IMR-90 (cell line): ENCODE measurements at places on chromosomes 7 and 10.

DNA sequence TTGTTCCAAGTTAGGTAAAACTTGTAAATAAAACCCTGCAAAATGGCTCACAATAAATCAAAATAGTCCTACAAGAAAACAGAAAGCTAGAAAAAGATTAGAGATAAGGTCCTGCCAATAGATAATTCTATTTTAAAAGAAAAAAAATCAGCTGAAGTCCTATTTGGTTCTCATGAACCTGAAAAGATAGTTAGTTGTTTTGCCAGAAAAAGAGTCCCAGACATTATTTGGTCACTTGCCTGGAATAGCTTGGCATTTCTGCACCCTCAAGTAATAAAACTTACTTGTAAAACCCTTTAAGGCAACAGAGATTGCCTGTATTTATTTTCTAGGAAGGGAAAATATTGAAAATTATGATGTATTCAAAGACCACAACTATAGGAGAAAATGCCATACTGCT is 47.7 kb downstream of the LRRN3 start:
- no peak for DNase-seq

DNA sequence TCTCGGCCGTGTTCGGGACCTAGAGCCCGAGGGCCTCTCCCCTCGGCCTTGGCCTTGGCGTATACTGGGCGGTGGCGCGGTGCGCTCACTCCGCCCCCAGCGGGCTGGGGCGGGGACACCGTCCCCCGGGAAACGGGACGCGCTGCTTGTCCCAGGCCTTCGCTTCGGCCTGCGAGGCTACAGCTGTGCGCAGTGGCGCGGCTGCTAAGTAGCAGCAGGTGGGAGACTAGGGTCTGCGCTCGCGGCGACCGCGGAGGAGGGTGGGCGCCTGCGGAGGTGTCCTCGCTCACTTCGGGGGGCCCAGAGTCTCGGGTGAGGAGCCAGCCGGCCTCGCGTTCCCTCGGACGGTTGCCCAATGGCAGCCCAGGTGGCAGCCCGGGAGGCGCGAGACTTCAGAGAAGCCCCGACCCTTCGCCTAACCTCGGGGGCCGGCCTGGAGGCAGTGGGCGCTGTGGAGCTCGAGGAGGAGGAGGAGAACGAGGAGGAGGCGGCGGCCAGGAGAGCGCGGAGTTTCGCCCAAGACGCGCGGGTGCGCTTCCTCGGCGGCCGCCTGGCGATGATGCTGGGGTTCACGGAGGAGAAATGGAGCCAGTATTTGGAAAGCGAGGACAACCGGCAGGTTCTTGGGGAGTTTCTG is at the start of gene DNAH11:
Gene DNAH11, plus strand, starts transcription at position 149 of the 637 bp plus-strand sequence. Its CDS starts 207 bp downstream, at position 356.
- DNase-seq = no peak

DNA sequence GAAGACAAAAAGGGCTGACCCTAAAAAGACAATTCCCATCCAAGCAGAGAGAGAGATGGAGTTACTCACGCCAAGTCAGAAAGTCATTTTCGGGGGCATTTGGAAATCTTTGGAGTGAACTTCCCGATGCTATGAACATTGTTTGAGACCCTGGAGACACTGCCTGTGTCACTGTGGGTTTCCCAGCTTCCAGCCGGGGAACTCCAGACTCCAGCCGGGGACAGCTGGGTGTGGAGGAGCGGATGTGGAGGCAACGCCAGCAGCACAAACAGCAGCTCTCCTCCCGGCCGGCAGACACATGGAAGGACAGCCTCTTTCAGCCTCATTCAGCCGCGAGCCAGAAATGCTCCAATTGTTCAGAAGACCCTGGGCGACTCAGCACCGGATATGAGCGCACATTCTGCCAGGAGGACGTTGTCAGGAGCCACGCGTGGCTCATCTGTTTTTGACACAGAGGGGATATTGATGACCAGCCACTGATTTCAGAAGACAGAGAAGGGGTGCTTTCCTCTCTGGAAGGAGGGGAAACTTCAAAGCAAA is 97.6 kb downstream of the PRPF18 start:
- DNase-seq = peak; percentile 88

DNA sequence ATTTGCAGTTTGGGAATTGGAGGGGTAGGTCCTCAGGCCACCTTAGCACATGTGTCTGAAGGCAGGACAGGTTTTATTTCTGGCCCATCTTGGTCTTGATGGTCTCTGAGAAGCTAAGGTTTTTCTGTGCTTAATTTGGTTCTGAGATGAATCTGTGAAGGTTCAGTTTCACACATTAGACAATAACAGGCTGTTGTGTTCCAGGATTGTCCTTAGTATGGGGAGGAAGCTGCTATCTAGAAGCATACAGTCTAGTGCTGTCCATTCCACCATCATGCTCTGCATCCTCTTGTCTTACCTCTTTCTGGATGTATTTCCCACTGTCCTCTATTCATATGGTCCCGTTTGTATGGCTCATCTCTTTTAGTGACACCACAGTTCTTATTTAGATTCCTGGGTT is 7.1 kb downstream of the UBE2D1 start:
- DNase-seq = no peak

- no peak for DNase-seq
Observed at GRCh38 chr7:157313645-157314044, 23.2 kb upstream of the DNAJB6 start.

DNA sequence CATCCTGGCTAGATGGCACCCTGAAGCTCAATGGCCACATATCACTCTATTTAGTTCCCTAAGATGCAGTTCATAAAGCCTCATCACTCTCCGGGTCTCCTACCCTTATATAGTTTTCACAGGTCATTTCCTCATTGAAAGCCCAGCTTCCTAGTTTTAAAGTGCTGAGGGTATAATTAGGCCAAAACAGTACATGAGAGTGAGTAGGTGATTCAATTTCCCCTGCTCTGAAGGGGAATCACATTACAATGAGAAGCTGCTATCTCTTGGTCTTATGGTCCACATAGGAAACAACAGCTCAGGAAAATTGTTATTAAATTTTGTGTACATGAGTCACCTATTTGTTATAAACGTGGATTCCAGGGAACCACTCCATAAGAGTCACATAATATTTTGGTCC is 162.0 kb downstream of the SEMA3E start:
- DNase-seq = peak; percentile 21
